EL (cell line): ENCODE measurements at places on chromosomes 4 and X.

DNA sequence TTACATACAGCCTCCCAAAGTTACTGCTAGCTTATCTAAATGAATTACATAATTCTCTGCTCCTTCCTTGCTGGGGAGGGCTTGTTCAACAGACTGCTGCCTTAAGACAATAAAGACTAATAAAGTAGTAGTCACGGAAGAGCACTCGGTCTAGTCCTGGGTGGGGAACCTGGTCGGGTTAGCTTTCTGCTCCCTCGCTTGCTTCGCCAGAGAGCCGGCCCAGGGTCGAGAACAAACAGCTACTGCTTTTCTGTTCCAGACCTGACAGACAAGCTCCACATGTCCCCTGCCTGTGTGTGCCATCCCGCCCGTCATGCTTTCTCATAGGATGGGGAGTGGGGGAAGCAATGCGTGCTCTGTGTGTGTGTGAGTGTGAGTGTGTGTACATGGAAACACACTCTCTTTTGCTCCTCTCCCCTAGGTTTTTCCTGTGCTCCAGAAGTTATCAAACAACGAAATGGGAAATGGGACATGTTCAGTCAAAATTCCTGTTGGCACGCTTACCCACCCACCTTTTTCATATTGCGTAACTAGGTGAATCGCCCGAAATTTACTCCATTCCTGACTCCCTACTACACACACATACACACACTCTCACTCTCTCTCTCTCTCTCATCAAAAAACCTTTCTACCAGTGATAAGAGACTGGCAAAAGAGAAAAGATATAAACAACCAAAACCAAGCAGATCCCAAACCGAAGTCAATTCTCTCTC is 1.3 kb downstream of the NPY1R start:
- DNase-seq = no peak

DNA sequence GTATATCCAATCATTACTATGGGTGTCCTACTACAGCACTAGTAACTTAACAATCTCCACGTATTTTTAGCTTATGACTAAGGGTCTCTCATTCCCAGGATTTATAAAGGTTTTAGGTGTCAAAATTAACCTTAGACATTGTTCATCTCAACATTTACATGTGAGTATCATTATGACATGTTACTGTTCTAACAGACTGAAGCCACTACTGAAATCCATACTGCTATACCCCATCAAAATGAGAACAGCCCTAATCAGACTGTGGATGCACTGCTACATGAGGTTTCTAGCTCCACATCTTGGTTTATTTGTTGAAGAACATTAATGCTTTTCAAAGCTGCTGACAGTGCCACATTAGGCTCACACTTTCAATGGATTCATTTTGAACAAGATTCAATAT is 35.6 kb upstream of the TXK start:
- DNase-seq = no peak

- no peak for DNase-seq
Measured at GRCh38 chr4:109029987-109030386, 267.1 kb upstream of the ETNPPL start.

GRCh38 chr4:54315561-54316538 is 86.8 kb downstream of the PDGFRA start:
- no peak for DNase-seq

DNA sequence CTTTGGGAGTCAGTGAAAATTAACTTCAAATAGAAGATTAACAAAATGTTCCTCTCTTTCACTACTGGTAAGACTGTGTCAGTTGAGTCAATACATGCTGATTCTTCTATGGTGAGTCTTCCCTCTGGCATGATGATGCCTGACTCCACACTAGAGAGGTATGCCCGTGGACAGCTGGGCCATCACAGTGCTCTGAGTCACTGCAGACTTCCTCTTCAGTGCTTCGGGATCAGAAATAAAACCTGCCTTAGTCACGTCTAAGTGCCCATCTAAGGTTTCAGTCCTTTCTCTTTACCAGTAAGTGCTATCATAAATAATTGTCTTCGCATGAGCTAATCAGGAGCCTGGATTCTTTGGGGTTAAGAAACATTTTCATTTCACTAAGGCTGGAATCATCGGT is 1.6 kb upstream of the ASB5 start:
- peak; percentile 99 for DNase-seq

GRCh38 chr4:5365071-5366008 is 314.1 kb downstream of the STK32B start:
- DNase-seq = peak; percentile 97

- no peak for DNase-seq
Measured at GRCh38 chr4:95304898-95305297, 243.9 kb downstream of the UNC5C start.

DNA sequence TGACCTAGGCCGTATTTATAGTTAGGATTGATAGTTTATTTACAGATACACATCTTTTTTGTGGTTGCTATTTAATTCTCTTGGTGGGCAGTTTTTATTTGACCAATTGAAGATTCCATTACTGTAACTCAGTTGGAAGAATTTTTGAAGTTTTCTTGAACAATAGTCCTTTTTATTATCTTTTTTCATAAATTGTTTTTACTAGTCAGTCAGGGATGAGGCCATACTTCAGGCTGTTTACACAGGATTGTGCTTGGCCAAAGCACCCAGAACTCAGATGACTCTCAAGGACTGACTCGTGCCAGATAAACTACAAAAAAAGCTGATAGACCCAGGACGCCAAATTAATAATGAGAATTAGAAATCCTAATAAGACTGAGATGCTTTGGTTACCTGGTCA is 7.0 kb downstream of the HERC3 start:
- DNase-seq = peak; percentile 13

DNA sequence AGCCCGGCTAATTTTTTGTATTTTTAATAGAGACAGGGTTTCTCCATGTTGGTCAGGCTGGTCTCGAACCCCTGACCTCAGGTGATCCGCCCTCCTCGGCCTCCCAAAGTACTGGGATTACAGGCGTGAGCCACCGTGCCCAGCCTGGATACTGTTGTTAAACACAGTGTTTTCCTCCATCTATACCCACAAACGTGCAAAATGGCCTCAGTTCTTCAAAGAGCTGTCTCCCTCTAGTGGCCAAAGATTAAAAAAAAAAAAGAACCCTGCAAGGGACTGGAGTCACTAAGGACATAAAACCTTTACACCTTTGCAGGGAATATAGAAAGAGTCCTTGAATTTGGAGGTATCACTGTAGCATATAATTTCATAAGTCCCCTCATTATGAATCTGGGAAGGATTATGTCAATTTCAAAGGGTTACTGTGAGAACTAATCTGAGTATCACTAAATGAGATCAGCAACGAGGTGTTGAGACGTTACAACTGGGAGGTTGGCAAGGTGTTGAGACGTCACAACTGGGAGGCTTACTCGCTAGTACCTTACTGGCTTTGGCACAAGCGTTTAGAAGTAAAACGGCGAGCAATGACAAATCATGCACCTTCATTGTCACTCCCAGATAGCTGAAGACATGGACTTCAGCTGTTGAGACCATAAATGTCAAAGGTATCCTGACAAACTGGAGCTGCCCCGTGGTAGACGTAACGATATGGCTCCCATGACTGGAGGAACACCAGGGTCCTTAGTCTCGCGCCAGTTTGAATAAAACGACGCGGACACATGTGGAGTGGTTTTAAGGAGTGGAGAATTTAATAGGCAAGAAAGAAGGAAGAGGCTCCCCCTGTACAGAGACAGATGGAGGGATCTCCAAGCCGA is 33.4 kb upstream of the ENPP6 start:
- DNase-seq = peak; percentile 56

- no peak for DNase-seq
Measured at GRCh38 chr4:133623847-133624246, 474.8 kb downstream of the PCDH10 start.

- peak; percentile 72 for DNase-seq
Measured at GRCh38 chr4:118751629-118752323, 66.6 kb downstream of the METTL14 start.

- no peak for DNase-seq
Measured at GRCh38 chrX:106220177-106220576, 52.1 kb downstream of the PWWP3B start.

DNA sequence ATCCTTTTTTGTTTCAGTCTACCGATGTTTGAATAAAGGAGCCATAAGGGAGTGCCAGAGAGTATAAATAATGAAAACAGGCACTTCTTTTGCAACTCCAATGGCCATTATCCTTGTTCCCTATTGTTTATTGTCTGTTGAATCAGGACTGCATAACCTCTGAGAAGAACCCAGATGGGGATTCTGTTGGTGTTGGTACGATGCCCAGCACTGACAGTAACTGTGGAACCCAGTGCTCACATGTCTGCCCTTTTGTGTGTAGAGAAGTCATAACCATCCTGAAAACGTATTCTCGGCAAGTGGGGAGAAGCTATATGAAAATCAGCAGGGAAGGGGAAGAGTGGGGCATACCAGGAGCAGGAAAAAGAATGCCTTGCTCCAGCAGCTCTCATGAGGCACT is 195.1 kb upstream of the EDNRA start:
- DNase-seq = peak; percentile 10

GRCh38 chr4:125317525-125317877 is 2.7 kb downstream of the FAT4 start:
- DNase-seq = peak; percentile 72

DNA sequence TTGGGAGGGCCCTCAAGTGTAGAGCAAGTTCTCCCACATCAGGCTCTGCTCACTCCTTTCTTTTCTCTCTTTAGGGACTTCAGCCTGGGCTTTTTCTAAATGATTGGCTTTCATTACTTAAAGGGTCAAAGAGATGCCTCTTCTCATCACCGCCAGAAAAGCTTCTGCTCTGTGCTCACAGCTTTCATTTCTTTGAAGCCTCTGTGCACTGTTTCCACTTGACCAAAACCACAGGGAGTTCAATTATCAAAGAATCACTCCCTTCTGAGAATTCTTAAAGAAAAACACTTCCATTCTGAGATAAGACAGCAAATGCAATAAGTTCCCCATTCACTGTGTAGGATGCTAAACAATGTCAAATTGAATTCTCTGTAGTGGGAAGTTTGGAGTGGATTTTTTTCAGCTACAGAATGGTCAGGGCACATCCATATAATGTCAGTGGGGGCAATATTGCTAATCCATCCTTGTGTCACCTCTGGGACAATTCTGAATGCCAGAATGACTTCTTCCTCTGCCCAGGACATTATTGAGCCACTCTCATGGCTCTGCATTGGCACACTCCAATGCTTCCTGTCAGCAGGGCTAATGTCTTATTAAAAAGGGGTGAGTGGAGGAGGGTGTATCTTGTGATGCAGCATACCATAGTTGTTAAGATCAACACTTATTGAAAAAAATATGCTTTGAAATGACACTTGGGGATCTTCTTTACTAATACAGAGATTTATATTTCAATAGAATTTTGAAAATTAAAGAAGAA is 217.6 kb downstream of the SNCA start:
- DNase-seq = no peak

DNA sequence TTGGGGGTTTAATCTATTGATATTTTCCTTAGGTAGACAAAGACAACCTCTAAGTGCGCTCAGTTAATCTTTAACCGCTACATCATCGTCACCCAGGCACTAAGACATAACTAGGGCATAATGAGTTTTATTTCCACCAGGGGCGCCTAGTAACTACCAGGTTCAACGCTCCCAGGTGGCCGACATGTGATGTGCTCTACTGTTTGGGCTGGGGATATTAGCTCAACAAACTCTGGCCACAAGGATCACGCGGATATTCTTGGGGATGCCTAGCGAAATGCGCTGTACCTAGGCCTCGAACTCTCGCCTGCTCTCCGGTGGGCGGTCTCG is 915 bp upstream of the RAB33B start:
- DNase-seq = no peak

DNA sequence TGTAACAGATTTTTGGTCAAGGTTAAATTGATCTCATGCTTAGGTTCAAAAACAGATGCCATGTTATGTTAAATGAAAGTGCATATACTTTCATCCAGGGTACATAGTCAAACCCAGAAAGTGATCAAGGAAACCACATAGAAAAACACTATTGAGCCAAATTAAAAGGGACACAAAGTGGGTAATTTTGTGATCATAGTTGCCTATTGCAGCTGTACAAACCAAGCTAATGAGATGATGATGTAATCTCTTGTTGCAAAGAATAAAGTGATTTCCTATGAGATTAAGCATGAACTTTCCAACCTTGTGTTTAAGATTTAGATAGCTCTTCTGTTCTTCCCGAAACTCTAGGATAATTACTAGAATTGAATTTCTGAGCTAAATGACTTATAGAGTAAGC is 20.2 kb upstream of the LIMCH1 start:
- no peak for DNase-seq

GRCh38 chr4:11418610-11419009 is 10.1 kb downstream of the HS3ST1 start:
- no peak for DNase-seq

DNA sequence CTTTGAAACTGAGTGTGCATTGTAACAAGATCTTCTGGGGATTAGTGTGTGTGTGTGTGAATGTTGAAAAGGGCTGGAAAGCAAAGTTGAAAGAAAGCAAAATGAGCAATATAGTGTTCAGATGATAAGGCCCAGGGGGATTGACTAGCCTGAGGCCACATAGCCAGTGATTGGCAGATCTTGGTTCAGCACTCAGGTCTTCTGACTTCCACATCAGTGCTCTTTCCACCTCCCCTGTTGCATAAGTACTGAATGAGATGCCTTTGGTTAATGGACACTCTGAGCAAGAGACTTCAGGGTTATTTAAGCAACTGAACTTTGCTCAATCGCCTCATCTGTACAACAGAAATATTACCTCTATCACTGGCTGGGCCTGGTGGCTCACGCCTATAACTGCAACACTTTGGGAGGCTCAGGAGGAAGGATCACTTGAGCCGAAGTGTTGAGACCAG is 120.4 kb downstream of the TMEM164 start:
- no peak for DNase-seq

- DNase-seq = no peak
Measured at GRCh38 chr4:38343608-38344007, 320.4 kb upstream of the KLF3 start.

DNA sequence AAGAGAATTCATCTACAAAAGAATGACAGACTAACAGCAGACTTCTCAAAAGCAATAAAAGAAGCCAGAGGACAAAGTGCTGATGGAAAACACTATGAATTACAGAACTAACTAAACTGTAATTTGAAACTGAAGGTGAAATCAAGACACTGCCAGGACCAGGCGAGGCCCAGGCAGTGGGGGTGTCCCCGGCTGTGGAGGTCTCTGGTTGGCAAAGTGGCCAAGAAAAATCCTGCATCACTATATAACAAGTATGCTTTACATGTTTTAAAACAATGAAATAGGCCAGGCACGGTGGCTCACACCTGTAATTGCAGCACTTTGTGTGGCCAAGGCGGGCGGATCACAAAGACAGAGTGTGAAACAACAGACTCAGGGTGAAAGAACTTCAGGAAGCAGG is 32.9 kb downstream of the CHM start:
- DNase-seq = no peak

GRCh38 chr4:73673286-73673685 is 53.0 kb upstream of the RASSF6 start:
- DNase-seq = no peak

GRCh38 chrX:96707804-96708203 is 23.2 kb downstream of the DIAPH2 start:
- no peak for DNase-seq

DNA sequence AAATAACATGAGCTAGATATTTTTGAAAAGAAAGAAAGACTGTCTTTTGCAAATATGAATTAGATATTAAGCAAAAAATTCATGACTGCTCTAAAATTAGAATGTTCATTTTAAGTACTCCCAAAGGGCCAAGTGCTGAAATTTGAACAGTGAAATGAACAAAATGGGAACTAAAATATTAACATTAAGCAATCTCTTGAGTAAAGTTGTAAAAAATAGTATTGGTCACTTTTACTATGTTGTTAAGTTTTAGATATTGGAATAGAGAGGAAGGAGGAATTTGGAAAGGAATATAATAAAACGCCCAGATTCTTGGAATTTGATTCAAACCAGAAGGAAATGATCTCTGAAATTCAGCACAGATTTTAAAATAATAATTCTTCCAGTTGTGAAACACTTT is 125.9 kb upstream of the ANK2 start:
- DNase-seq = no peak

GRCh38 chr4:99411041-99411440 is 24.1 kb downstream of the ADH7 start:
- no peak for DNase-seq
